Hypothalamus (tissue), 51 donors: ENCODE measurements at places on chromosomes 6 and 20.

GRCh38 chr20:35387334-35387733 is 24.4 kb downstream of the UQCC1 start:
- DNase-seq: no peak

- DNase-seq: no peak
Observed at GRCh38 chr6:45653117-45653883, 275.6 kb upstream of the SUPT3H start.

DNA sequence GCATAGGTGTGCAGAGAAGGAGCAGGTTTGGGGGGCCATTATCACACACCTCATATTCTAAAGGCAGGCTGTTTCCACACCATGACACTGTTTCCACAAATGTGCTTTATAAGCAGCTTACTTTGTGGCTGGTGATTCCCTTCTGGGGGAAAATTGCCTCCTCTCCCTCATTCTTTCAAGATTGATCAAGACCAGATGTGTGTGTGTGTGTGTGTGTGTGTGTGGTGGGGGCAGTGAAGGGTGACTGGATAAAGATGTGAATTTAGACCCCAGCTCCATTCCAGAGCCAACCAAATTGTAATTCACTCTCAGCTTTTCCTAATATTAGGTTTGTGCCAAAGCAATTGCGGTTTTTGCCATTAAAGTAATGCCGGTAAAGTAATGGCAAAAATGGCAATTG is 45.6 kb downstream of the EDN3 start:
- DNase-seq: no peak

GRCh38 chr6:138594758-138595140 is 95.5 kb upstream of the NHSL1 start:
- DNase-seq: no peak

DNA sequence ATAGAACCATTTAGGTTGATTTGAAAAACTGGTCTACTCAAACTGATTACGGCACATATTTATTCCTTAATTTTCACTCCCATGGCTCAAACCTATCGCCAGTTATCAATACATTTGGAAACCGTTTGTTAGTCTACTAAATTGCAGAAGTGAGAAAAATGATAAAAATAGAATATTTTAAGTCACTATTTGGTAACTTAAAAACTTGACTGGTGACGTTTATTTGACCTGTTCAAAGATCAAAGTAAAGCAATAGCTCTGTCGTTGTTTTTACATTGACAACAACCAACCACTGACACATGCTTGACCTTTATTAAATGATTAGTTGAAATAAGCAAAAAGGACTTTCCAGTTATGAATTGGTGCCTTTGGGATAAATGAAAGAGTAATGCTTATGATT is 402.9 kb upstream of the MAP3K7 start:
- no peak for DNase-seq

DNA sequence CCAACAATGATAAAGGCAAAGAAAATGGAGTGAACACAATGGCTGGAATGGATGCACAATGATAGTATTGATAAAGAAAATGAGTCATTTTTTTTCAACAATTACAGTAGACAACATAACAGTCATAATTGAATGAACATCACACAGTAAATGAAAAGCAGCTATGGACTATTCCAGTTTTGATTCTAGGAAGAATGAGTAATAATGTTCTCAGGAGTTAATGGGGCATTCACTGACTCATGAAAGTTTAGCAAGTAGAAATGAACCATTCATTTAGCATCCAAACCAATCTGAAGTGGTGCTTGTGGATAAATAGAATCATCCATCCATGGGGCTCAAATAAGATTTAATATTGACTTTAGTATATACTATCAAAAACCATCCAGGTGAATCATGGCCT is 1029.5 kb upstream of the GJE1 start:
- DNase-seq: no peak

DNA sequence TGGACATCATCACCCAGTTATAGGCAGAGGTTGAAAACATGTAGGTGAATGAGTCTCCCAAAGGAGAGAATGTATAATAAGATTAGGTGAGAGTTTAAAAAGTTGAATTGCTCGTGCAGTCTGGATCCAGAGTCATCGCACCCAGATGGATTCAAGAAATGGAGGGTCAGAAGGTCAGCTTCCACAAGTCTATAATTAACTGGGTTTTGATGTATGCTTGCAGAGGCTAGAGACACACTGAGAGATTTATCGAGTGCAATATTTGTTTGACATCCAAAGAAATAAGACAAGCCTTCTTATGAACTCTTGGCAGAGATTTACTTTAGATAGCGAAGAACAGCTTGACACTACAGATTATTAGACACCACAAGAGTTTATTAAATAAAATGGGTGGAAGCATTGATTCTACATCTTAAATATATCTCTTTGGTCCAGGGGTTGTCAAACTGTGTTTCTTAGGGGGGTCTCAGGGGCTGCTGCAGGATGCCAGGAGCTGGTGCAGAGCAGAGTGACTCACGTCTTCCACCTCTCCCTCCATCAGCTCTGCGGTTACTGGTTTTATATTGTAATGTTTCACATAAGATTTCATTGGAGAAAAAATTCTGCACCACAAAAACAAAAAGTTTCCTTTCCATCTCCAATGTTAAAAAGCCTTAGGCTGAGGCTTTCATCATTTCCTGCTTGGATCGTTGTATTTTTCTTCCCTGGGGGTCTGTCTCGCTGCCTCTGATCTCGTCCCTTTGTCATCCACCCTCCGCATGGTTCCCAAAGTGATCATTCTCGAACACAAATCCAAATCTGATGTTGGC is 176.2 kb upstream of the AHI1 start:
- no peak for DNase-seq

- no peak for DNase-seq
Observed at GRCh38 chr6:5173810-5174209, 86.9 kb downstream of the LYRM4 start.

DNA sequence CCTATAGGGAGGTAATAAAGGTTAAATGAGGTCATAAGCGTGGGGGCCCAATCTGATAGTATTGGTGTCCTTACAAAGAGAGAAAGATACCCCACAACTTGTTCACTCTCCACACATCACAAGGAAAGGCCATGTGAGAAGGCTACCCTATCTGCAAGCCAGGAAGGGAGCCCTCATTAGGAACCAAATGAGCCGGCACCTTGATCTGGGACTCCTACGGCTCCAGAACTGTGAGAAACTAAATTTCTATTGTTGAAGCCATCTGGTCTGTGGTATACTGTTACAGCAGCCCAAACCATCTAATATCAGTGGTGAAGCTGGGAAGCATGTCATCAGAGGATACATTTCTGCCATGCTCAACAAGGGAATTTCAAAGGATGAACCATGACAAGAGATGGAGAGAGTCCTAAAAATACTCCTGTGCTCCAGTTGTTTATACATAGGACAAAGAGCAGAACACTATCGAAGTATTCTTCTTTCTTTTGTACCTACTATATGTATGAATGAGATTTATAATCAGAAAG is 10.4 kb downstream of the COX7A2 start:
- no peak for DNase-seq

DNA sequence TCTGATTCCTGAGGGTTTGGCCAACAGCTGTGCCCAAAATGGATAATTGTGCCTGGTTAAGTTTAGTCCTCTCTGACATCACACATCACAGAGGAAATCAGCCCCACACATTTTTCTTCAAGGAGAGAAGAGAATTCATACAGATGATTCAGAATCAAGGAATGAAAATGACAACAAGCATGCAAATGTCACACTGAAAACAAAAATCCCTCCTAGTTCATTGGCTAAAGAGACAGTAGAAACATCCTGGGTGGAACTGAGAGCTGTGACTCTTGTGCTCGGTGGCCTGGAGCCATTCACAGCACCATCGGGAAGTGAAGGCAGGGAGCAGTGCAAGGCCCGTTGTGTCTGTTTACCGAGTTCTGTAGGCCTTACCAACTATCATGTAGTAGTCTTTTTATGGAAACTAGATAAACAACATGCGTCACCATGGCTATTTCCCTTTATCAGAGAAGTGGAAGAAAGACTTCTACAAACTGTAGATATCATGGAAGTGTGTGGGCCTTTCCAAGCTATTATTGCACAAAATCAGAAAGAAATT is 81.7 kb upstream of the TENT5A start:
- DNase-seq: no peak

DNA sequence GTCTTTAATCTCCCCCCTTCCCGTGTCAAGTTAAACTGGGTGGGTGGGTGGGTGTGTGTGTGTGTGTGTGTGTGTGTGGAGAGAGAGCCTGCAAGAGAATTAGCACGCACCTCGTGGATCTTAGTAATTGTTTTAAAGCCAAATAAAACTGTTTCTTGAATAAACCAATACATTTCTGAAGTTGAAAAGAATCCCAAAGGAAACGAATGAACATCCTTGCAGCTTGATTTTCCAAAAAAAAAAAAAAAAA is 381 bp upstream of the BICRAL start:
- DNase-seq: no peak

DNA sequence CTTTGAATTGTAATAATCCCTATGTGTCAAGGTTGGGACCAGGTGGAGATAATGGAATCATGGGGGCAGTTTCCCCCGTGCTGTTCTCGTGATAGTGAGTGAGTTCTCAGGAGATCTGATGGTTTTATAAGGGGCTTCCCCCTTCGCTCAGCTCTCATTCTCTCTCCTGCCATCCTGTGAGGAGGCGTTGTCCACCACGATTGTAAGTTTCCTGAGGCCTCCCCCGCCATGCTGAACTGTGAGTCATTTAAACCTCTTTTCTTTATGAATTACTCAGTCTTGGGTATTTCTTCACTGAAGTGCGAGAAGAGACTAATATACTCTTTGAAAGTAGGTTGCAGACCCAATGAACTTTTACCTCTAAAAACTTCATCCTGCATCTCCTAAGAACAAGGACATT is 39.2 kb upstream of the KCNG1 start:
- no peak for DNase-seq

GRCh38 chr20:57405236-57406016 is 14.2 kb downstream of the RBM38 start:
- DNase-seq: no peak

DNA sequence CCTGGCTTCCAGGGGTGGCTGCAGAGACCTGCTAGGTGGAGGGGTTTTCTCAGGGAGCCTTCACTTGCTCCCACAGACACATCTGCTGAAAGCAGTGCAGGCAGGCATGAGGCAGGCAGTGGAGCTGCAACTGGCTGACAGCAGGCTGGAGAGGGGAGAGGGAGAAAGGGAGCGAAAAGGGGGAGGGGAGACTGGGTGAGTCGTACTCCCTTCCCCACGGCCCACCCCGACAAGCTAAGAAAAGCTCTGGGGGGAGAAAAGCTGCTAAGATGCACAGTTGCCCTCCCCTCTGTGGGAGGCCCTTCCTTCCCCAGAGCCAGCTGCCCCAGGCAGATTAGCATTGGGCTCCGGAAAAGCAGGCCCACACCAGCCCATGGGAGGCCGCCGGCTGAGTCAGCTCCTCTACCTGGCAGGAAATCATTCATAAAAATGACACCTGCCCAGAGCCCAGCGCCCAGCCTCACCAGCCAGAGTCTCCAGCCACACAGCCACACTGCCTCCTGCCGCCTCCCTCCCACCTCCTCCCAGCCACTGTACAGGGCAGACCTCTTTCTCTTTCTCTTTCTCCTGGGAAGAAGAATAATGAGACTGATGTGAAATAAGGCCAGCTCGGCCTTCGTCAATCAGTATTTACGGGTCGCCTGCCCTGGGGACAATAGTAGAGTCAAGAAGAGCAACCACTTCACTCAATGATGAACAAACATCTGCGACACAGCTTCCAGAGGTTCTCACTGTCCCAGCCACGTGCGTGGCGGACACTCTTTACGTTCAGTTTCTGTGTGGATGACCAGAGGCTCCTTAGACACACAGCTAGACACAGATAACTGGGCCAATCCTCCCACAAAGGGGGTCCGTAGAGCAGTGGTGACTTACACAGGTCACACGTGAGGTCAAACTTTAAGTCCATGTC is 7.7 kb upstream of the C20orf203 start:
- no peak for DNase-seq

DNA sequence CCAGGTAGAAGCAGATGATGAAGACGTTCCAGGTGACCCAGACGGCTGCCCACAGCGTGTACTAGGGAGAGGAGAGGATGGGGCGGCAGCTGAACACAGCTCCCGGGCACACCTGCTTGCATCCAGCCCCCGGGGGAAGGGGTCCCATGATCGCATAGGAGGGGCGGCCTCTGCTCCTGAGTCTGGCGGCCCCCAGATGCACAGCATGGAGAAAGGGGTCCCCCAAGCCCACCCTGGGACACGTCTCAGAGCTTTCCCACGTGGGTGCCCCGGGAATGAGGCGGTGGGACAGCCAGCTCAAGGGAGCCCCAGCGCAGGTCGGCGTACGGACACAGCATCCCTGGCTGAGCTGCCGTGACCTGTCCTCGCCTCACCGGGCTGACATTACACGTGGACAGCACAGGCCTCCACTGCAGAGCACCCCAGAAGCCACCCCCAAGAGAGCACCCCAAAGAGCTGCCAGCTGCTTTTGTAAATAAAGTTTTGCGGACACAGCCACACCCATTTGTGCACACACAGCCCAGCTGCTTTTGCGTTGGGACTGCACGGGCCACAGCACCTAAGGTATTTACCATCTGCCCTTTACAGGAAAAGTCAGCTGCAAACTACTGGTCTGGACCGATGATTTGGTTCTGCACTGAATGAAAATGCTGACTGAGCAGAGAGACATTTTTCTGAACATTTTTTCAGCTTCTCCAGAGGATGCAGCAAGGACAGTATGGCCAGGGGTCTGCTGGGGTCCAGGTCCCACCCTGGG is 5.2 kb downstream of the NKAIN4 start:
- no peak for DNase-seq

DNA sequence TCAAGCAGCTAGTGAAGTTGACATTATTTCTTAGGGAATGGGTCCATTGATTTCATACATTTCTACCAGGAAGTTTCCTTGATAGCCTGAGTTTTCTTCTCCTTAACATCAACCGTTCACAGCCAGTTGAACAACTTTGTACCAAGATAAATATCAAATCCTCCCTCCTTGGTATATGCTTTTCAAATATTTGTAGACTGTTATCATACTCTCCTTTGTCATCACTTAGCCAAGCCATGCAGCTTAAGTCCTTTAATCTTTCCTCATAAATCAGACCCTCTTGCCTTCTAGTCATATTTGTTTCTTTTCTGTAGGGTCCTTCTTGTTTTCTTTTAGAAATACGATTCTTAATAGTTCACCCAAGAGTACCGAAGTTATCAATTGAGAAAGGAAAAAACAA is 25.6 kb downstream of the RFX6 start:
- no peak for DNase-seq

GRCh38 chr6:100378576-100378975 is 86.1 kb downstream of the SIM1 start:
- no peak for DNase-seq

DNA sequence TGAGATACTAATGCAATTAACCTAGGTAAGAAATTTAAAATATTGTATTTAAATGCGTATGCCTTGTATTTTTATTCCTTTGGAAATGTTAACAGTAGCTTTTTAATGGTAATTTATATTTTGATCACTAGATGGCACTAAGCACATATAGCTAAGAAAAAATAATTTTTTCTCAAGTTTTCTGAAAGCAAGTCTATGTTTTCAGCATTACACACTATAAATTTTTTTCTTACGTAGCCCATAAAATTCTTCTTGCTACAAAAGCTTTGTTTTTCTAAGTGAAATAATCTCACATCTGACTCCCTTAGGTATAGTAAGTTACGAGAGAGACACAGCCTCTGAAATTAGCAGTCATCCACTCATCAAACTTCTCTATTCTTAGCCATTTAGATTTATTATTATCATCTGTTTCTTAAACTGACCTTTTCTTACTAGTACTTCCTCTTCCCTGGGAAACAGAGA is 35.7 kb downstream of the TSPYL4 start:
- no peak for DNase-seq
